ENCODE measurements at places on chromosomes 2 and 18. TPM values are rescaled to one million over a fixed set of nuclear protein-coding genes. Genes with fewer than 3 reads are reported as not detected.

ELOA2 gene
- total RNA-seq = not detected

IL36RN gene
- 0.84 TPM for total RNA-seq

DSEL gene
- total RNA-seq = 6.4 TPM

CNOT9 gene
- 57.0 TPM for total RNA-seq

OSR1 gene
- 26.0 TPM for total RNA-seq

DNA sequence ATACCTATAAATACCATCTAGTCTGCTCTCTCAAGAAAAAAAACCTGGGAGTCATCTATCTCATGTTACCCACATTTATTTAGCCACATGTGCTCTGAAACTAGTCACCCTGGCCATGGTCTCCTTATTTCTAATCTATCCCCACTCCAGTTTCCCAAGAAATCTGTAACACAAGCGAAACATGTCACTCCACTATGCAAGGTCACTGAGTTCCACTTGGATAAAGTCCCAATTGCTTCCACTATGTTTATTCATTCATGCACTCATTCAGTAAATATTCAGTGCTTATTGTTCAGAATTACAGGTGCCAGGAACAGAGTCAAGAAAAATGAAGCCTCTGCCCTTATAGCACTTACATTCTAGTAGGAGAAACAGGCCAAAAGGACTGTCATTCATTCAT lies 369.4 kb upstream of the CYRIA start:
- no peak for DNase-seq

GRCh38 chr2:199798831-199799580 lies 52.0 kb downstream of the FTCDNL1 start:
- no peak for DNase-seq

DNA sequence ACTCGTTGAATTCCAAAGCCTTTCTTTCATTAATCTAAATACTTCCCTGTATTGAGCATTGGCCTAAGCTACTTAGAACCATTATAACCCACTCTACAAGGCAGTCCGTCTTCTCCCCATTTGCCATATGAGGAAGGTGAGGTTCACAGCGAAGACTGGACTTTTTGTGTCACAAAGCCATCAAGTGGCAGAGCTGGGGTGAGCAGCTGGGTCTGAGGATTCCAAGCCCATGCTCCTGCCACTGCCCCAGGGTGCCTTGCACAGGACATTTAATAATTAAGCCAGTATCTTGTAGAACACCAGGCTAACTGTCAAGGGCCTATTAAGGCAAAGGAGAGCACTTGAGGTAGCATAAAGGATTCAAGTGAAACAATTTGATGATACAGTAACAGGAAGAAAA lies 68.8 kb upstream of the ZNF397 start:
- no peak for DNase-seq

DNA sequence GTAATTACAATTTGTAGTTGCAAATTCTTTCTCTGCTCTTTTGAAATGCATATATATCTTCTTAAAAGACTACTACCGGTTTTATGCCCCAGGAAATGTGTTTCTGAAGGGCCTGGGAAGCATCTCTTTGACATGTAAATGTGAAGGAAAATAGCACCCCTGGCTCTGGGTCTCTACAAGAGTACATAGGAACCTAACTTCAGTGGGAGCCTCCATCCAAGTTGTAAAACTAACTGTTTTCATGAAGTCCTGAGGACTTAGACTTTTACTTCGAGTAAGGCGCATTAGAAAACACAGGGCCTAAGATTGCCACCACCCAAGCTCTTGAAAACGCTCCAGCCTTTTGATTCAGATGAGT lies 99.4 kb downstream of the CBLN2 start:
- DNase-seq = no peak

GRCh38 chr2:198731842-198732399 lies 725.8 kb downstream of the SATB2 start:
- DNase-seq = no peak

DNA sequence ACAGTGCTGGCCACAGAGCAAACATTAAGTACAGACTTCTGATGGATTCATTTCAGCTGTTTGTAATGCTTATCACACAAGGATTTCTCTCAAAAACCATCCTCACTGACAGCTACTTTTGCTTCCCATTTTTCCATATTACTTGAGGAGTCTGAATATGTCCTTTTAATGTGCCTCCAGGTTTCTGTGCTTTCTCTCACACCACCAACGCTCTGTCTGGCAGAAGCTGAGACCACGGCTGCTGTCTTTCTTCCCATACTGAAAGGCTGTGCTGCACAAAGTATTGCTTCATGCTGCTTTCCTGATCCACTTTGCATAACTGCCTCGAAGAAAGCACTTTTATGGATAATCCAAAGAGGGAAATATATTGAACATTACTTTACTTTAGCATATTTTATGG lies 312.1 kb upstream of the ZEB2 start:
- no peak for DNase-seq

GRCh38 chr2:229810786-229811185 lies 96.4 kb upstream of the DNER start:
- DNase-seq = no peak

DNA sequence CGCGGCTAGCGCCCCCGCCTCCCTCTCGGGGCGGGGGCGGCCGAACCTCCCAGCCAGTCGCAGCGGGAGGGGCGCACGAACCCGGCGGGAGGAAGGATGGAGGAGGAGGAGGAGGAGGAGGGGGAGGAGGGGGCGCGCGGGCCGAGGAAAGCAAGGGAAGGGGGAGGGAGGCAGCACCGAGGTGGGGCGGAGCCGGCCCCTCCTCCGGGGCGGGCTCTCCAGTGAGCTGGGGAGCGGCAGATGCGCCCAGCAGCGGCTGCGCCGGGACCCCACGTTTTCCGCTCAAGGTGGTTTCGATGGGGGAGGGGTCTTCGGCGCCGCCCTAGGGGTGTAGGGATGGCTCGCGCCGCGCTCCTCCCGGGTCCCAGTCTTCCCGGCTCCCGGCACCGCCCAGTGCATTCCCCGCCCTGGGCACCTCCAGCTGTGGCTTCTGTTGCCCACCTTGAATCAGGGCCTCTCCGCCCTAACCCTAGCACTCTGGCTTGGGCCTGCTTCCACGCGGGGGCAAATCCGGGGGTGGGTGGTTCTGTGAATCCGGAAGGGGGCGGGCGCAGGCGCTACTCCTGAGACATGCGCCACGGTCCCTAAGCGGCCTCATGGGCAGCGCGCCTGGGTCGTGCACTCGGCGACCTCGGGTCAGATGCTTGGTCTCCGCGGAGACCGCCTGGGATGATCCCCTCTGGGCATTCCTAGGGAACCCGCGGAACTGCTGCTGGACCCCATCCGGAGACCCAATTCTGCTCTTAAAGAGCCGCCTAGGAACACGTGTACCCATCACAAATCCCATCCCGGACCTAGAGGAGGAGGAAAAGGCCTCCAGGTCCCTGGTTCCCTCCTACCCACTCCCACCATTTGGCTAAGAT lies at the start of gene FBXO41:
Gene FBXO41 (minus strand): TSS at position 183 of the 863 bp plus-strand sequence. CDS start 14,848 bp downstream, outside the sequence.
- DNase-seq = no peak
